ENCODE measurements at places on chromosomes 16 and 17.

DNA sequence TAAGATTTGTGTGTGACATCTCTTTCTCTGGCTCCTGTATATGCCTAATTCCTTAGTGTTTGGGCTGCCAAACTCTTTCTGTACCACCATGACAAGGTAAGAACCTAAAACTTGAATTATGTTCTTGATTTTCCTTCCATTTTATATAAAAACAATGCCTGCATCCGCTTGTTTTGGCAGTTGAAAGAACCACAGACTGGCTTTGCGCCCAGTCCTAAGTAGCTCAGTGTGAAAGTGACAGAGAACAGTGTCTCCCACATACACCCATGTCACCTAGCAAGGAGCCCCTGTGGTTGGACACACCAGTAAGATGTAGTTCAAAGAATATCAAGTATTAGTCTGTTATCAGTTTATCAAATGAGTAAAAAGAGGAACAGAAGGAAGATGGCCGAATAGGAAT, 40.7 kb upstream of the SLC6A2 start:
- peak; percentile 56 for DNase-seq

DNA sequence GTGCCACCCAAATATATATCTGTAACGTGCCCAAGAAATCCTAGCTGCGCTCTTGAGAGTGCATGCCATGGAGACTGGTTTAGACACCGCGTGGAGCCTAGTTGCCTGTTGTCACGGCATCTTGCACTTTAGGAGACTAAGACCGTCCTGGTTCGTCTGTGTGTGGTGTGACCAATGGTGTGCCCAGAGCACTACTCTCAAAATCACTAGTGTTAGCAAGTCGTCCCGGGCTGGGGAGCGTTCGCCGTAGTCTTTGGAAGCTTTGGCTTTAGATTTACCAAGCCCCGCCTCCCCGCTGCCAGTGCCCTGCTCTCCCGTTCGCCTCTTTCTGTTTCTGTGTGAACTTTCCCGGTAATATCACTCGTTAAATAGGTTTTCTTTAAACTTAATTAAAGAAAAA, 27.0 kb downstream of the CLUH start:
- DNase-seq = no peak

GRCh38 chr17:14337596-14338079, 36.8 kb downstream of the HS3ST3B1 start:
- DNase-seq = no peak

GRCh38 chr17:64156670-64157069, 26.7 kb upstream of the ERN1 start:
- no peak for DNase-seq

- DNase-seq = peak; percentile 98
Measured at GRCh38 chr17:44197980-44198720, 1.5 kb downstream of the ATXN7L3 start.

Data from hematopoietic multipotent progenitor cell treated with erythropoietin and hydrocortisone succinate and interleukin-3 and kit ligand, for 4 days (in vitro differentiated cells).